Neural progenitor cell (in vitro differentiated cells): ENCODE measurements at places on chromosomes 13 and 19.

GRCh38 chr19:44447916-44448674 lies at the start of gene ZNF229:
Gene ZNF229, minus strand, starts transcription at chr19:44448472. Its CDS starts 5,625 bp downstream, at chr19:44442847.
- peak; percentile 95 for DNase-seq

DNA sequence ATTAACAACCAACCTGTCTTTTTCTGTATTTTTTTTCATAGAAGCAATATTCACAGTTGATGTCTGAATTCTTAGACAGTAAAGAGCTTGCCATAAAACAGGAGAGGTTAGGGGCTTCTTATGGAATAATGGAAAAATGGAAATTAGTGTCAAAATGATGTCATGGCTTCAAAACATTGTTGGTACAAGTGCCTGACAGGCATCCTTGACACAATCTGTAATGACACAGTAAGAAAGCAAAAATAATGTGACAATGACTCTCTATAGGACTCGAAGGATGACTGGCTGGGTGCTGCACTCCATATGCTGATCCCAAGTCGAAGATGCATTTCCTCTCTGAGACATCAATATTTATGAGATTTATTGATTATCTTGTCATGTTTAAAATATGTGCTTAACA lies 205.3 kb upstream of the DACH1 start:
- DNase-seq, result no peak

- DNase-seq, result no peak
Observed at GRCh38 chr13:75345193-75345592, 136.8 kb downstream of the TBC1D4 start.

DNA sequence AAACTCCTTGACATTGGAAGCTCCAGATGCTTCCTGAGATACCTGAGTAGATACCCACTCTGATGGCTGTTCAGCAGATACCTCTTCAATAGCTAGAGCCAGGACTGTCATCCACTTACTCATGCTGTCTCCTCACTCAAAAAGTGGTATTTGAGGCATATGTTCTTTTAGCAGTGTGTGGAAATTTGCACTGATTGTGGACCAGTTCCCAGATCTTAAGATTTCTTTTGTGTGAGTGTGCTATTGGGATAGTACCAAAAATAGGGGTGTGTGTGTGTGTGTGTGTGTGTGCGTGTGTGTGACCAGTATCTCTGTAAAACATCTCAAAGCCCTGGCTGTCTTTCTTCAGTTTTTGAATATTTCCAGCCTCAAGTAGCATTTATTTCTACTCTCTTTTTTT lies 108.3 kb downstream of the SLITRK5 start:
- DNase-seq, result no peak

GRCh38 chr19:44689290-44690130 lies 9.4 kb upstream of the CEACAM16 start:
- DNase-seq, result peak; percentile 85

GRCh38 chr19:42038666-42039065 lies 31.3 kb downstream of the GRIK5 start:
- no peak for DNase-seq

DNA sequence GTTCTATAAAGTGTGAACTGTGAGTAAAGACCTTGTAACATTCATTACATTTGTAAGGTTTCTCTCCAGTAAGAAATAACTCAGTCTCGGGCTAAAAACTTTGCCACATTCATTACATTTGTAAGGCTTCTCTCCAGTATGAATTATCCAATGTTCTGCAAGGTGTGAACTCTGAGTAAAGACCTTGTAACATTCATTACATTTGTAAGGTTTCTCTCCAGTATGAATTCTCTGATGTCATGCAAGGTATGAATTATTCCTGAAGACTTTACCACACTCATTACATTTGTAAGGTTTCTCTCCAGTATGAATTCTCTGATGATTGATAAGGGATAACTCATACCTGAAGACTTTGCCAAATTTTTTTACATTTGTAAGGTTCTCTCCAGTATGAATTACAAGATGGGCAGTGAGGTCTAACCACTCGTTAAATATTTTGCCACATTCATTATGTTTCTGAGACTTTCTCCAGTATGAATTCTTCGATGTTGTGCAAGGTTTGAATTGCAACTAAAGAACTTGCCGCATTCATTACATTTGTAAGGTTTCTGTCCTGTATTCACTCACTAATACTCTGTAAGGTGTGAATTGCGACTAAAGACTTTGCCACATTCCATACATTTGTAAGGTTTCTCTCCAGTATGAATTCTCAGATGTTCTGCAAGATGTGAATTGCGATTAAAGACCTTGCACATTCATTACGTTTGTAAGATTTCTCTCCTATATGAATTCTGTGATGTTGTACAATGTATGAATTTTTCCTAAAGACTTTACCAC lies 21.2 kb downstream of the ZNF578 start:
- DNase-seq, result no peak

DNA sequence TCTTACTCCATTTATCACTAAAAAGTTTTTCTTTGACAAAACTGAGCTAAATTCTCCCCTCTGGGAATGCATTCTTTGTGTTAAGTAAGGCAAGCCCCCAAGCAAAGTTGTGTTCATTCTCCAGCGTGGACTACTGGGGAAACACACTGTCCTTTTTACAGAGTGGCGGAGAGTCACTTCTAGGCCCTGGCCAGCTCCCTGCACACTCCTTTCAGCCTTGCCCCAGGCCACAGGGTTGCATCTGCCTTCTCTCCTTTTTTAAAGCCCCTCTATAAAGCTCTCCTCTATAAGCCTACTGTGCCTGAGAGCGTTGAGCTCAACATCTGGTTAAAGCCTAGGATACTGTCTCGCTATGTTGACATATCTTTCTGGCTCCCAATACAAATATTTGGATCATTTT lies 803.4 kb downstream of the PCDH17 start:
- DNase-seq, result peak; percentile 4

DNA sequence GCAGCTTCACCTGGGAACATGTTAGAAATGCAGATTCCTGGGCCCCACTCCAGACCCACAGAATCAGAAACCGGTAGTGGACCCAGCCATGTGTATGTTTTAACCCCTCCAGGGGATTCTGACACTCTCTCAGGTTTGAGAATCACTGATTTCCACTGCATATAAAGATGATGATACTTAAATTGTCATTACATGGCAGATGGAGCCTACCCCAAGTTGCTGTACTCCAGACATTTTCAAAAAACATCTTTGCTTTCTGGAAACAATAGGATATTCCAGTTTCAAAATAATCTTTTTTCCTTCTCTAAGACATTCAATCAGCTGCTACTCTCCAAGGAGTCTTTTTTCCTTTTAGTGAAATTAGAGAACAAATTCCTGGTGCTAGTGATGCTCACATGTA lies 48.6 kb upstream of the RGCC start:
- DNase-seq, result no peak

DNA sequence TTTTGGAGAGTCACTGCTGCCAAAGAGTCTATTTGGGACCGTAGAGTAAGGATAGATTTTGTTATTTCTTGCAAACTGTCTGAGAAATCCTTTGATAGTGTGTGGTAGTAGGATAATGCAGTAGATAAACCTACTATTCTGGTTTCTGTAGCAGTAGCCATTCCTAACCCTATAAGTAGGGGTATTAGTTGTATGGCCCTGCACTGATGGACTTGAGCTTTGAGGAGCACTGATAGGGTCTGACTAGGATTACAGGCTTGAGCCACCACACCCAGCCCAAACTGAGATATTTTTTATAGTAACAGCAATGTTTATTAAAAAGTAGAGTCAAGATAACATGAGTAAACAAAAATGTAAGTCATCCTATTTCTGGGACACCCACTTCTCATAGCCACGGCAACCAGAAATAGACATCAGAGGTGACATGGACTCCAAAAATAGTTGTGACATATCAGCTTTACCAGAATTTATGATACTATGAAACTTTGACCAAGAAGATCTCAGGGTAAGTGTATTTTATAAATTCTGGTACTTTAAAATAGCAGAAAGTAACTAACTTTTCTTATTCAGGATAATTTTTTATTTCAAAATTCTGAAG lies 479.1 kb downstream of the SUCLA2 start:
- no peak for DNase-seq

GRCh38 chr13:59879281-59879680 lies 284.4 kb downstream of the DIAPH3 start:
- DNase-seq, result no peak

- DNase-seq, result no peak
Observed at GRCh38 chr13:30148171-30148754, 159.1 kb downstream of the KATNAL1 start.

DNA sequence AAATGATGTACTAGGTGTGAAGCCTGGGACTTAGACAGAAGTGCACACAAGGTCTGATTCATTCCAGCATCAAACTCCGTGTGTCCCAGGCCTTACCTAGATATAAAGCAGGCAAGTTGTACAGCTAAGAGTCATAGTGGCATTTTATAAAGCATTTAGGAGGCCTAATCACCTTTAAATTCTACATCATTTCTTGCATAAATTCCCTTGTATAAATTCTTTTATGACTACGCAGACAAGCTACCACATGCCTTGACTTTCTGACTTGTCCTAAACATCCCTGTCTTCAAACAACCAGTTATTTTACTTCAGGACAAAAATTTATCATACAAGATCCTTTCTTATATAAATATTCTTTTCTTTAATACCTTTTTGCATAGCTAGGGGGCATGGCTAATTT lies 22.5 kb downstream of the TMEM255B start:
- no peak for DNase-seq

GRCh38 chr13:33287142-33287882 lies 1.8 kb upstream of the STARD13 start:
- no peak for DNase-seq

GRCh38 chr13:59363313-59363712 lies 800.4 kb downstream of the DIAPH3 start:
- DNase-seq, result no peak

GRCh38 chr13:113962975-113963374 lies 10.9 kb downstream of the C13orf46 start:
- DNase-seq, result no peak

DNA sequence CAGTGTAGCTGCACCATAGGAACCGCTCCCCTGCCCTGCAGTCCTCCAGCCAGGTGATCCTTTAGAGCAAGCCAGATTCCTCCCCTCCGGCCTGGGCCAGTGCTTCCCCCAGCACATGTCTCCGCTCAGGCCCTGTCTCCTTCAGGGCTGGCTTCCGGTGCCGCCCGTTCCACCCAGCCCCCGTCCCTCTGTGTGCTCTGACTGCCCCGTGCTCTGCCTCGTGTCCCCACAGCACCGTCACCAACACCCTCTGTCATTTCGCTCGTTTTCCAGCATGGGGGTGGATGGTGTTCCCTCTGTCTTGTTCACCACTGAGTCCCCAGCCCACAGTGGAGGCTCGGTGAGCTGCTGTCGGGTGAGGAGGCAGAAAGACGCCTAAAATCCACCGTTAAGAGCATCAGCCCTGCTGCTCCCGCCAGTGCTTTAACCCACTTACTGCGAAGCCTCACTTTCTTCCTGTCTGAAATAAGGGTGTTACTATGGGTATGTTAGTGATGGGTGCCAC lies 54.5 kb downstream of the TSSK6 start:
- DNase-seq, result peak; percentile 47

DNA sequence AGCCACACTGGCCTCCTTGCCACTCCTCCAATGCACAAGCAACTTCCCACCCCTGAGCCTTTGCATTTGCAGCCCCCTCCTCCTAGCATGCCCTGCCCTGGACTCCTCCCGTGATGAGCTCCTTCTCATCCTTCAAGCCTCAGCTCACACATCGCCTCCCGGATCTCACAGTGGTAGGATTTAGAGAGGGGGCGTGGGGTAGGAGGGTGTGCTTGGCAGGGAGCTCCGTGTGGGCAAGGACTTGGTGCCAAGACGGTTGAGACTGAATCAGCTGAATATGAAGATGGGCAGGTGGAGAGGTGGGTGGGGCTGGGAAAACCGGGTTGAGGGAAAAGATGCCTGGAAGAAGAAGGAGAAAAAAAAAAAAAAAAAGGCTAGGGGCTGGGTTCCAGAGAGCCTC lies 48.4 kb upstream of the ZNRF4 start:
- no peak for DNase-seq

- DNase-seq, result no peak
Observed at GRCh38 chr13:21894091-21894490, 223.2 kb downstream of the FGF9 start.

DNA sequence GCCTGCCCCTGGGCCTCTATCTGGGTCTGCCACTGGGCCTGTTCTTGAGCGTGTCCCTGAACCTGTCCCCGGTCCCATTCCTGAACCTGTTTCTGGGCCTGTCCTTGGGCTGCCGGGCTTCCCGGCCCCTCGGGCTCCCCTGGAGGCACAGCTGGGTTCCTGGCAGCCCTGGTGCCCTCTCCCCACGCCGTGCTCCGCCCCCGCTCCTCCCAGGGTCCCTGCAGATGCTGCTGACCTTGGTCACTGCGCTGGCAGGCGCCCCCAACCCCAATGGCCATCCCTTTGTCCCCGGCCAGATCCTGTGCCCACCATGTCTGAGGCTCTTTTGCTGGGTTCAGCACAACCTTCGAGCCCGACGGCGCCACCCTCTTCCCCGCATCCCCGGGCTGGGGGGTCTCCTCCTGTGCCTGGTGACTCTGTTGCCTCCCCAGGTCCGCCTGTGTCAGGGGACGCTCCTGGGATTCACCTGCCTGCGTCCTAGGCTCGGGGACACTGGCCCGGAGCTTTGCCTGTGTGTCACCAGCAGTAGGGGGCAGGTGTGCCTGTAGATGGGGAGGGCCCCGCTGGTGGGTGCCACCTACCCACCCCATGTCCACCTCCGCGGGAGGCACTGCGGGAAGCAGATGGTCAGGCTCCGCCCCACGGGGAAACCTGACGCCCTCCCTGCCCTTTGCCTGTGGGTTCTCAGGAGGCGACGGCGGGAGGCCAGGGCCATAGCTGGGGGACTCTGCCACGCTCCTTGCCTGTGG lies 41.0 kb upstream of the GRTP1 start:
- no peak for DNase-seq

DNA sequence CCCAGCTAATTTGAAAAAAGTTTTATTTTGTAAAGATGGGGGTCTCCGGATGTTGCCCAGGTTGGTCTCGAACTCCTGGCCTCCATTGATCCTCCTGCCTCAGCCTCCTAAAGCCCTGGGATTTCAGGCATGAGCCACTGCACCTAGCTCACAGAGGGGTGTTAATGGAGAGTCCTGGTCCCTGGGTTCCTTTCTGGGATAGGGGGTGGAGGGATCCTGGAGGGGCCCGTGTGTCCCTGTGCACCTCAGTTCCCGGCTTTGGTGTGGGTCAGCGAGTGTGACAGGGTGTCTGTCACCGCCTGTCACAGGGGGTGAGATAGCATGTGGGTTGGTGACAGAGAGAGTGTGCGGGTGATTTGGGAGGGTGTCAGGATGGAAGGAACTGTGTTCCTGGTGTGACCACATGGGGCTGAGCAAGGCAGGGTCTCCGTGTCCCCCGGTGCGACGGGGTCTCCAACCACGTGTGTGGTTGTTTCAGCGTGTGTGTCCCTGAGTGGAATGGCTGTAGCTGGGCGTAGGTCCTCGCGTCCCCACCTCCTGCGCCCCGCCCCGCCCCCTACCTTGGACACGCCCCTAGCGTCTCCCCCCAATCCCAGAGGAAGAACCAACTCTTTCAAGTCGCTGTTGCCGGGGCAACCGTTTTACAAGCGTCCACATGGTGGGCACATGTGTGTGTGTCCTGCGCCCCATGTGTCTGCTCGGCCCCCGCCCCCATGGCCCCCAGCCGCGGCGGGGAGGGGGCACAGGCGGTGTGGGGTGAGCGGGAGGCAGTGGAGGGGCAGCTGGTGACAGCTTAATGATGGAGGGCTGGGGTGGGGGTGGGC lies 2.9 kb upstream of the NRTN start:
- DNase-seq, result peak; percentile 91

- DNase-seq, result no peak
Observed at GRCh38 chr13:52882785-52883184, 34.3 kb upstream of the PCDH8 start.

- DNase-seq, result peak; percentile 80
Observed at GRCh38 chr19:53659292-53659691, 27.5 kb downstream of the DPRX start.
